Activated CD4-positive, alpha-beta T cell treated with anti-CD3 and anti-CD28 coated beads, Interleukin-2, amount 50 U/mL, for 48 hours (primary cell): ENCODE measurements at places on chromosomes 2 and 18.
A peak's percentile ranks its signal among the peaks of the same experiment; 100 is the strongest.

DNA sequence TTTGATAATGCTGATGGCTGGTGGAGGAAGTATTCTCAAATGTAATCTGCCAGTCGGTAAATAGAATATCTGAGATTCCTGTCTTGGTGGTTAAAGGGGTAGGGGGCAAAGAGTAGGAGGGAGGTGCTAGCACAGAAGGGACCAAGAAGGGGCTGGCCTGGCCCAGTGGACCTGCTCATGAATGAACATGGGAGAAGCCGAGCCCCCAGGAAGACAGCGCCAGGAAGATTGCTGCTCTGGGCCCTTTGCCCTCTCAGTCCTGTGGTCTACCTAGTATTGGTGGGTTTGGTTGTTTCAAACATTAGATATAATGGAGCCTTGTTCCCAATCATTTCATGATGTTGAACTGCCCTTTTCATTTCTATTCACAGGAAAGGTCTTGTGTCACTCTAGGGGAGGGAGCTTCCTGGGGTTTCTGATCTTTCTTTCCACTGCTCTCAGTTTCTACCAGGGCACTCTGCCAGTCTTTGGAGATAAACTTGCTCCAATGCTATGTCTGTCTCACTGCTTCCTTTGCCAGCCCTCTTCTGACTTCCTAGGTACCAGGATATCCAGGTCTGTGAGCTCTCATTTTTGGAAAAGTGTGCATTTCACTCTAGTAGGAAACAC is 5.3 kb upstream of the MOCOS start:
- DNase-seq = no peak

- no peak for DNase-seq
Measured at GRCh38 chr2:182584462-182584861, 131.6 kb upstream of the DNAJC10 start.

DNA sequence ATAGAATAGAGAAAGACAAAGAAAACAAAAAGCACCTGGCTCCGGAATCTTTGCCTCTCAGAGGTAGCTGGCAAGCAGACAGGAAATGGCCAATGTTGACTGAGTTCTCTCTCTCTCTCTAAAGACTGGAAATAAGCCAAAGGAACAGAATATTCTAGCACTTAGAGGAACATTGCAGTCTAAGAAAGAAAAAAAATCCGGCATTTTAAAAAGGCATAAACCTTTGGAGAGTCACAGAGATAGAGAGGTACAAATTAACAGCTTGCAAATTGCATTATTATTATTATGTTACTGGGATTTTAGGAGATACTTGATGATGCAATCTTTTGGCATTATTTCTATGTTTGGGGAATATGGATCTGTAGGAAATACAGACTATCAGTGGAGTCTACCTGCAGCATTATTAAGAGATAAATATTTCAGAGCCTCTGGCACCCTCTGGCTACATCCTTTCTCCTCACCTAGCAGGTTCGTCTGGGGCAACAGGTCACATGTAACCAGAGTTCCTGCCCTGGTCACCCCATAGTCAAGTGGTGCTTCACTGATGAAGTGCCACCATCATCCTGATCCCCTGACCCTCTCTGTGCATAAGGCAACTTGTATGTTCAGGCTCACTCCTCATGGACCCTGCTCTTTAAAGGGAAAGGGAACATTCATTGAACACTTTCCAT is 318.9 kb upstream of the ACVR2A start:
- DNase-seq = no peak

- no peak for DNase-seq
Measured at GRCh38 chr18:830315-830901, 18.4 kb upstream of the YES1 start.

GRCh38 chr2:160156665-160157064 is 43.4 kb downstream of the ITGB6 start:
- no peak for DNase-seq

GRCh38 chr18:69951182-69951581 is 3.5 kb upstream of the CD226 start:
- DNase-seq = no peak

- no peak for DNase-seq
Measured at GRCh38 chr2:114610677-114611076, 168.2 kb downstream of the DPP10 start.

DNA sequence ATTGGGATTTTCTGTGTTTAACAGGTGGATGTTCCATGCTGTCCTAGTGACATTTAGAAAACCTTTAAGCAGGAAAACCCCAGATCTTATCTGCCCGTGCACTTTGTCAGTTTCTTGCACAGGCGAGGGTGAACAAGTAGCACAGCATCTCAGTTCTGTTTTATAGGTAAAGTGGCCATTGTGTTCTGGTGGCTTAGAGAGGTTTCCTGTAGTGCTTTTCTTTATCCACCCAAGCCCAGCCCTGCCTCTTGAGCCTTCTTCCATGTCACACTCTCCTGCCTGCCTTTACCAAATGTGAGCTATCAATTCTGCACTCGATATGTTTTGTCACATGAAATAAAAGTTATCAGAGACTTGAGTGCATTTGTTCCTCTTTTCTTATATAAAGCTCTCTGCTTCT is 135.3 kb upstream of the NOSTRIN start:
- no peak for DNase-seq

DNA sequence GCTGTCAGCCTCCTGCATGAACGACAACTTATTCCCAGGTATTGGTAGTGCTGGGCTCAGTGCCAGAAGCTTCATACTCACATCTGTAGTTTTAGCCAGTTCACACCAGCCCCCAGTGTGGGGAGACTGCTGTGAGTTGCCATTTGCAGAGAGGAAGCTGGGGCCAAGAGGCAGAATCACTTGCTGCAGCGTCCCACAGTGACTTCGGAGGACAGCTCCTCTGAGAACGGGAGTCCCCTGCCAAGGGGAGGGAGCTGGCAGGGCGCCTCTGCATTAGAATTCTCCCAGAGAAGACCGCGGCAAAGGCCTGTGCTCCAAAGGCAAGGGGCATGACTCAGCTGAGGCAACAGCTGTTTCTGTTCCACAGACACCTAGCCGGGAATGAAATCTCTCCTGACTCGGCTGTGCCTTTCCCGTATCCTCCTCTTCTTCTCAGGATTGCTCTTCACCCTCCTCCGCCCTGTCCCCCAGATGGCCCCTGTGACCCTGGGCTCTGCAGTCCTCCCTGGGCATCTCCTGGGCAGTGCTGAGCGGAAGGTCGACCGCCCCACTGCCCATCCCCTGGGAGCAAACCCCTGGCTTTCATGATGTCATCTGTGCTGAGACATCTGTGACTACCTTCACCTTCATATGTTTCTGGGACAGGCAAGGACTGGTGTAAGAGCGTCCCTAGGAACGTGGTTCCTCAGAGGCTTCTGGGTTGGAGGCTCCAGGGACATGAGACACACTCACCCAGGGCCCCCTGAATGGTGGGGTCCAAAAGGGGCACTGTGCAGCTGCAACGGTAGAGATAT is 18.0 kb downstream of the MAL start:
- peak; percentile 43 for DNase-seq

GRCh38 chr2:28653892-28654662 is 97.6 kb upstream of the PPP1CB start:
- no peak for DNase-seq

DNA sequence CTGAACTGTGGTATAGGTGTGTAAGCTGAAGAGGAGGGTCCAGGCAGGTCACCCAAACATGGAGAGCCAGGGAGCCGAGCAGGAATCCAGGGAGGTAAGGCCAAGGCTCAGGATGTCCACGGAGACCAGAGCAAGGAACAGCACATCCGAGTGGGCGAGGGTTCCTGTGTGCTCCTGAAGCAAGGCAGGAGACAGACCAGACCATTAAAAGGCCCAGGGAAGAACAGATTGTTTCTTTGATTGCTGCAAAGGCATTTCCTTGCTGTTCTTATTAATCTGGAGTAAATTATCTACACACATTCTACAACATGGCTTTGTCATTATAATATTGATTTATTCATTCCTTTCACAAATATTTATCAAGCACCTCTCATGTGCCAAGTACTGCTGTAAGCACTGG is 50.1 kb upstream of the SPTBN1 start:
- no peak for DNase-seq

DNA sequence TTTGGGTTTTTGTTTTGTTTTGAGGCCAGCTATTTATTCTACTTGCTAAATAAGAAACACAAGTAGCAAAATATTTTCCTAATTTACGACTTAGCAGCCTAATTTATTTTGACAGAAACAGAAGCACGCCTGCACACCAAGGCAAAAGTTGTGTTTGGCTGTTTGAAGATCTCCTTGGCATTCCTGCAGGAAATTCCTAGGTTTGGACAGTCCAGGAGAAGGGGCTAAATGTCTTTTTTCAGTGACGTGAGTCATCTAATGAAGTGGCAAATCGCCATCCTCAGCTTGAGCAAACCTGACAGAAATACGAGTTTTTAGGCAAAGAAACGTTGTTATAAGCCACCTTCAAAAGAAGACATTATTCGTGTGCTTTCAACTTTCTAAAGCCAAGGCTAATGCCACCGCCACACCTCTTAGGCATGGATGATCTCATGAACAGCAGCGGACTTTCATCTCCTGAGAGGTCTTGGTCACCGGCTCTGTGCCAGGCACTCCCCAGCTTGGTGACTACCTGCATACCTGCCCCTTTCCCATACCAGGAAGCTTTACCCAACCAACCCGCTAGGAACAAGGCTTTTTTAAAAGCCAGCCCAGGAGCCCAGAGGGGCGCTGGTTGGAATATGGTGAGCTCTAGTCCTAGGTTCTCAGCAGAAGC is 30.9 kb downstream of the STK39 start:
- no peak for DNase-seq
